ENCODE measurements at places on chromosomes 12 and 14.

DNA sequence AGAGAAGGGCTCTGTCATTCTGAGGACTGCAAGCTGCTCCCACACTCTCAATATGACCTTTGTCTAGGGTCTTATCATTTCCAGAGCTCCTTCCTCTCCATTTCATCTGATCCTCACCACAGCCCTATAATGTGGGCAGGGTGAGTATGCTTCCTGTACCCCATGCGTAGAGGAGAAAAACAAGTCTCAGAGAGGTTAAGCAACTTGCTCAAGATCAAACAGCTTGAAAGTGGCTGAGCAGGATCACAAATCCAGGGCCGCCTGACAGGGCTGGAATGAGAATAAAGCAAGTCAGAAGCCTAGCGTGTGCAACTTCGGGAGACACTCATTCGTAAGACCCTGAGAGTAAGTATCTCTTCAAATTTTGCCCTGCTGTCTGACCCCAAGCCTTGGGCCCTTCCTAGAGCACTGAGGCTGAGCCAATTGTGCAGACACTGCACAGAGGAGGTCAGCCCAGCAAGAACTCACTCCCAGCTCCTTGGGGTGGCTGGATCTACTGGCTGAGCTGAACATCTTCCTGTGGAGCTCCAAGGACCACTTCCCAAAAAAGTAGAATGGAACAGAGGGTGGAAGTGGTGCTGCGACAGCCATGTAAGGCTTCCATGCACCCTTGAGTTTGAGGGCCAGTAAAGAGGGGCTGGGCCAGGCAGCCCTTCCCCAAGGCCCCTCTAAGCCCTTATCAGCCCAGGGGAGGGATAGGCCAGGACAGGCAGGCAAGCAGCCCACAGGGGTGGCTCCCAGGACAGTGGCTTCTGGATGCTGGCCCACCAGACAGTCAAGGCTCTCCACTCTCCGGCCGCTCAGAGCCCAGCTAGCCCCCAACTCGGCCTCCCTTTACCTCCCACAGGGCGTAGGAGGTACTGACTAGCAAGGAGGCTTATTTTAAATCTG lies 10.5 kb downstream of the ZFP36L1 start:
- no peak for DNase-seq

- DNase-seq: no peak
Observed at GRCh38 chr14:95496111-95496681, 20.3 kb downstream of the SYNE3 start.

DNA sequence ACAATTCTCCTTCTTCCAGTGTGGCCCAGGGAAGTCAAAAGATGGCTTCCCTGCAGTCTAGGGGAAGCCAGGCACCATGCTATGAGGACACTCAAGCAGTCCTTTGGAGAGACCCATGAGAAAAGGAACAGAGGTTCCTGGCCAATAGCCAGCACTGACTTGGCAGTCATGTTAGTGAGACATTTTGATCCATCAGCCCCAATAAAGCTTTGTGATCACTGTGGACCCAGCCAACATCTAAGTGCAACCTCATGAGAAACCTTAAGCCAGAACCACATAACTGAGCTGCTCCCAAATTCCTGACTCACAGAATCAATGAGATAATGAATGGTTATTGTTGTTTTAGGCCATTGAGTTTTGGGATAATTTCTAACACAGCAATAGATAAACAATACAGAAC lies 51.0 kb upstream of the NAP1L1 start:
- DNase-seq: no peak

DNA sequence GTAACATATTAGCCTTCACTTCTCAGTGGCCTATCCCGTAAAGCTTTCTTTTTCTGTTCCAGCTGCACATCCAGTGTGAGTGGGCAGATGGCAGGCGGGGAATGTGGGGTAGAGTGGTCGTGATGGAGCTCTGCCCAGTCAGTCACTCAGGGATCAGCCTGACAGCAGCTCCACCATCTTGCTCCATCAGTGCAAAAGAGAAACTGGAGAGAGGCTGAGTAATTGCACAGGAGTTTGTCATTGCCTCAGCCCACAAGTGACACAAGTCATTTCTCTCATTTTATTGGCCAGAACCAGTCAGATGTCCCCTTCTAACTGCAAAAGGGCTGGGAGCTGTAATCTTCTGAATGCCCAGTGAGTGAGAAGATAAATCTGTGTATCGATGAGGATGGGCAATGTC lies 66.5 kb downstream of the ATP23 start:
- no peak for DNase-seq

GRCh38 chr14:74427651-74428050 lies 1.6 kb upstream of the SYNDIG1L start:
- DNase-seq: no peak

- DNase-seq: no peak
Observed at GRCh38 chr12:114668886-114669288, 15.1 kb downstream of the TBX3 start.

DNA sequence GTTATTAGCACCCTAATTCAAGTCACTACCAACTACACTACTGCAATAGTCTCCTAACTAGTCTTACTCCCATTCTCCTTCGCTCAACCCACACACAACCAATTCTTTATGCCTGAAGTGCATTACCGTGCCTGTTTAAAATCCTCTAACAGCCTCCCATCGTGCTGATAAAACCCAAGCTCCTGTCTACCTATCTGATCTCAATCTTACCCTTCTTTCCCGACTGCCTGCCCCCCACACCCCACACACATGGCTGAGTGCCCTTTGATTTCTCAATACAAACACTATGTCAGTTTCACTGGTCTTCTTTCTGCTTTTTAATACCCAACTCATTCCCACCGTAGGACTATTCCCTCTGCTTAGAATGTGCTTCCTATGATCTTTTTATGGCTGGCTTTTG lies 59.9 kb downstream of the SPPL3 start:
- DNase-seq: no peak

- no peak for DNase-seq
Observed at GRCh38 chr12:46453428-46453827, 80.9 kb upstream of the SLC38A2 start.

- no peak for DNase-seq
Observed at GRCh38 chr14:98725191-98725590, 546.8 kb downstream of the BCL11B start.

GRCh38 chr12:46892887-46893286 lies 67.1 kb upstream of the SLC38A4 start:
- DNase-seq: no peak

DNA sequence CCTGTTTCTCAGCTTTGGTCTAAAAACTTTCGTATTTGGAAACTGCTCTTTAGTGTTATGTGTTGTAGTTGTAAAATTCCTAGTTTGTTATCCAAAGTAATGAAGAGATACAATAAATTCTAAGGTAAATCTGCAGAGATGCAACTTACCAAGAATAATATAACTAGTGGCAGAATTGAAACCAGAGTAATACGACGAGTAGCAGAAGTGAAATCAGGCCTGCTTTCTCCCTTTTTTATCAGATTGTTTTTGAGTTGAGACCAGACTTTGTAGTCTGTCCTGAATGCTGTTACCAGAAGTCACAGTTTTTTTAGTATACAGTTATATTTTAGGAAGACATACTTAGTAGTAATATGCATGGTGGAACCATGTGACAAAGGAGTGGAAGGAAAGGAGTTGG lies 12.5 kb downstream of the PAPOLA start:
- DNase-seq: no peak

GRCh38 chr14:105485739-105486162 lies 935 bp upstream of the CRIP1 start:
- DNase-seq: peak; percentile 36

GRCh38 chr12:89691659-89692058 lies 17.0 kb downstream of the ATP2B1 start:
- DNase-seq: no peak

DNA sequence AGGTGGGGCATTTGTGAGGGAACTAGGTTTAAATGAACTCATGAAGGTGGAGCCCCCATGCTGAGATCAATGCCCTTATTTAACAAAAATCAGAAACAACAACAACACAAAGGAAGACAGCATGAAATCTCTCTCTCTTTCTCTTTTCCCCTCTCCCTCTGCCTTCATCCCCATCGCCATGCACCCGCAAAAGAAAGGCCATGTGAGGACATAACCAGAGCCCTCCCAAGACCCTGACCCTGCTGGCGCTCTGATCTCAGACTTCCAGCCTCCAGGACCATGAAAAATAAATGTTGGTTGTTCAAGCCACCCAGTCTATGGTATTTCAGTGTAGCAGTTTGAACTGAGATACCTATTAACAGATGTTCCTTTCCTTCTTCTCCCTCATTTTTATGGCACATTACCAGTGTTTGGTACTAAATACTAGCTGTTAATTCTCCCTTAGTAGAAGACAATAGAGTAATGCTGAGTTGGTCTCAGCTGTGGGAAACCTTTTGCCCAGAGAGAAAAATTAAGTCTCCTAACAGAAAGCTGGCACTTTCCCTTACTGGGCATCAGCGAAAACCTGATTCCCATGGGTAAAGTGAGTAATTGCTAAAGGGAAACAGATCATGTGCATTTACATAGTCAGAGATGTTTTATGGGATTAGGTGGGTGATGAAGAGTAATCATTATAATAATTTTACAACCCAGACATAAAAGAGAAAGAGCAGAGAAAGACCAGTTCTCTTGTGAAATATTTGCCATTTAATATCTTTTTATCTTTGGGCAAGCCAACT lies 264.0 kb upstream of the PLEKHG7 start:
- no peak for DNase-seq

DNA sequence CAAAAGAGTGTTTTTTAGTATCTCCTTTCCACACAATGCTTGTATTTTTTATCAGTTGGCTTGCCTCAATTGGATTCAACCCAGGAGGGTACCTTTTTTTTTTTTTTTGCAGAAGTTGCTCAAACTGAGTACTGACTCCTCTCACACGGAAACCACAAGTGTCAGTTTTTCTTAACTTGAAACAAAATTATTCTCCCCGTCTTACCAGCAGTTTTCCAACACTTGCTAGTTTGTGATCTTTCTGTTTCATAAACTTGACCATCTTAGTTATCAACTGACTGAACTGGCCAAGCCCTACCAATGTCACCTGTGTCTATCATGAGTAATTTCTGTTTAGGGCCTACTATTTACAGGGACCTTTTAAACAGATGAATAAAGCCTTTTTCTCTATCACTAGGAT lies 34.1 kb upstream of the ITPR2 start:
- no peak for DNase-seq

GRCh38 chr12:19646599-19646998 lies 207.3 kb downstream of the AEBP2 start:
- no peak for DNase-seq

DNA sequence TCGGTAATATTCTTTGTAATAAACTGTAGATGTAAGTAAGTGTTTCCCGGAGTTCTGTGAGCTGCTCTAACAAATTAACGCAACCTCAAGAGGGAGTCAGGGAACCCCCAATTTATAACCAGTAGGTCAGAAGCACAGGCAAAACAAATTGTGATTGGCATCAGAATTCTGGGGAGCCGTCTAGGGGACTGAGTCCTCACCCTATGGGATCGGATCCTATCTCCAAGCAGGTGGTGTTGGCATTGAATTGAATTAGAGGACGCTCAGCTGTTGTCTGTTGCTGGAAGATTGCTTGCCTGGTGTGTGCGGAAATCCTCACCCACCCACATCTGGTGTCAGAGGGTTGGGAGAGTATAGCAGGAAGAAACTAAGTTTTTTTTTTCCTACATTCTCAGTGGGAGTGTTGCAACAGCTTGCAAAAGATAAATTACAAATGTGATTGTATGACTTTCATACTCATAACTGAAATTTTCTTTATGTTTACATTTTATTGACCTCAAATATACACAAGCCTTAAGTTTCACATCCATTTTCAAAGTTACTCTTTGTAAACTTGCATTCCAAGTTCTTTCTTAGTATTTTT lies 5.5 kb downstream of the TMEM52B start:
- DNase-seq: no peak

DNA sequence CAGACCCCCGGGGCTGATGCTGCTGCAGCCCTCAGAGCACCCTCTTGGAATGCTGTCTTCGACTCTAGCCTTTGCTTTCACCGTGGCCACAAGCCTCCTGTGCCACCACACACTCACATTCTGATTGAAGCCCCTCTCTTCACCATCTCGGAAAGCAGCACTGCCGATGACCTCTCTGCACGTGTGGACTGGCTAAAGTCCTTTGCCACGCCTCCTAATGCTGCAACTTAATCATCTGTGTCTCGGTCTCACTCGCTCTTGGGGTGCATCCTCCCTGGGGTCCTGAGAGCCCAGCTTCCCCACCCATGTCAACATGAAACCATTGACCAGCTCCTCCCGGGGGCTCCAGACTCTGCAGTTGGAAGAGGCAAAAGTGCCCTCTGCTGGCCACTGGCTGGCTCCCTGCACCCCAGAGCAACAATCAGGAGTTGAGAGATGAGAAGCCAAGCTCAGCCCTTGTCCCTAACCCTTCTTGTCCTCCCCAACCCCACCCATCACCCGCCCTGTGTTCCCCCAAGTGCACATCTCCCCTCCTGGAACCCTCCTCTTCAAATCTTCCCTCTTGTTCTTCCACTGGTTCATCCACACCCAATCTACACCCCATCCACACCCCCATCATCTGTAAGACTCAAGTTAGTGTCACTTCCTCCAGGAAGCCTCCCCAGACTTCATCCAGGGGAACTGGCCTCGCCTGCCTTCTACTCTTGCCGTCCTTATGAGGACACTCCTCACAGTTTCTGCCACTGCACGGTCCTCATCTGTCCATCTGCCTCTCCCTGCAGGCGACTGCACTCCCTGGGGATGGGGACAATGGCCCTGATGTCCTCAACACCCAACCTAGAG lies 23.6 kb upstream of the FAM181A start:
- DNase-seq: no peak

DNA sequence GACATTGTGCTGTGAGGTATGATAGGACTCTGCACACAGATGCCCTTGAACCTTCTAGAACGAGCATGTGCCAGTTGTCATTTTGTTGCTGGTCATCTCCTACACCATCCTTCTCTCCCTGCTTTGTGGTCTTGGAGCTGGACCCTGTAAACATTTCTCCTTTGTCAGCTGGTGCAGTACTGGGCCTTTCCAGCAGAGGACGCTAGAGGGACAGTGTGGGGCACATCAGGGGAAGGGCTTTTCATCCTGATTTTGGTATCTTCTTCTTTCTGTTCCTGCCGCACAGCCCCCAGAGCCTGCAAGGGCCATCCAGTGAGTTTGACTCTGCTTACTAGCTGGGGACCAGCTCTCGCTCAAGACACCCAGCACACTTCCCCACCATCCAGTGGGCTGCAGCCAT lies 484.6 kb downstream of the AACS start:
- no peak for DNase-seq

- DNase-seq: no peak
Observed at GRCh38 chr14:91839749-91840148, 27.6 kb downstream of the TC2N start.

DNA sequence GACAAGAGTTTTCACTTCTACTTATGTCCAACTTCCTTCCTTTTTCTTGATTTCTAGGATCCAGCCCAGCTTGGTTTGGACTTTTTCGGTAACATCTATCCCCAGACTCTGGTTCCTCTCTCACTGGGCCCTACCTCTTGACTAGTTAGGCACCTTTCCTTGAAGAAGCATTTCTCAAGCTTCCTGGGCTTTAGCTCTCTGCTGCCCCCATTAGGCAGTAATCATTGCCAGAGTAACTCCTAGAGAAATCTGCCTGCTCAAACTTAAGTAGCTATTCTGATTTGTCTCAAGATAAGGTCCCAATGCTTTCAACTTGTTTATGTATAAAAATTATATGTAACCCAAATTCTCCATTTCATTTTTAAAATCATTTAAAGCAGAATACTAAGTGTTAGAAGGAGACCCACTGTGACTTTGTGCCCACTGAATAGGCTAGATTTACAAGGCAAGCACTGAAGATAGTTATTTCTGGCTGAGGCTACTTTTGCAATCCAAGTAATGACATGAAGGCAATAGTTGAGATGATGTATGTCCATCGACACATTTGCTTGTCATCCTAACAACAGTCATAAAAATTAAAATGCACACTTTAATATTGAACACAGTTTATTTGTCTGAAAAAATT lies 275.0 kb upstream of the G2E3 start:
- DNase-seq: no peak

Measured in stimulated activated CD8-positive, alpha-beta memory T cell treated with anti-CD3 and anti-CD28 coated beads, Interleukin-2, amount 100 ng/mL, for 1 hour (primary cell).